ENCODE measurements at places on chromosomes 16 and 17.

GRCh38 chr16:15701975-15702970, 52.2 kb downstream of the NDE1 start:
- no peaks in the 10 kb centered on the region for H3K27me3 ChIP-seq
- no peak for DNase-seq
- peaks cover 38% of the 10 kb centered on the region for H3K36me3 ChIP-seq
- H3K27ac ChIP-seq = no peak overlapping the region
- H3K4me1 ChIP-seq = no peaks in the 10 kb centered on the region

DNA sequence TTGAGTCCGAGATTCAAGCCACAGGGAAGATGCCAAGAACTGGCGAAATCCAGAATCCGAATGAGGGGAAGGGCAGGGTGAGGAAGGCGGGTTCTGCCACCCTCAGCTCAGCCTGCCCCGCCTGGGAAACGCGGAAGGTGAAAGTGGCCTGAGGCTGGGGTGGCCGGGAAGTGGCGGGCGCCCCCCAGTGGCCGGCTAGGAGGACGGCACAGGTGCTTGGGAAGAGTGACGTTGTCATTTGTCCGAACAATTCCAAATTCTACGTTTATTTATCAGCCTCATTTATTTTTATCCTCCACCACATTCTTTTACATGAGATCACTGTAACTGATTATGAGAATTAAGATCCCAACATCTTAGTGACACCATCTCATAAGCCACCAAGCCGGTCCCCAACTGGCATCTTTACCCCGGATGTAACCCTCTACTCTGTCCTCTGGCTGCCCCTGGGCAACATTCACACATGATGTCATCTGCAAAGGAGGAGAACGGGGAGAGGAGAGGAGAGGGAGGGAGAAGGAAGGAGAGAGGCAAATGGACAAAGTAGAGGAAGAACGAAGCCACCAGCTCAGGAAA, 21.3 kb downstream of the SRCIN1 start:
- peak; percentile 73 for DNase-seq
- peaks cover 24% of the 10 kb centered on the region for H3K27me3 ChIP-seq

- H3K27me3 ChIP-seq = no peaks in the 10 kb centered on the region
- no peak overlapping the region for H3K27ac ChIP-seq
- DNase-seq = no peak
- no peak overlapping the region for H3K4me3 ChIP-seq
- no peaks in the 10 kb centered on the region for H3K4me1 ChIP-seq
Measured at GRCh38 chr17:27199948-27200347, 94.0 kb upstream of the WSB1 start.

DNA sequence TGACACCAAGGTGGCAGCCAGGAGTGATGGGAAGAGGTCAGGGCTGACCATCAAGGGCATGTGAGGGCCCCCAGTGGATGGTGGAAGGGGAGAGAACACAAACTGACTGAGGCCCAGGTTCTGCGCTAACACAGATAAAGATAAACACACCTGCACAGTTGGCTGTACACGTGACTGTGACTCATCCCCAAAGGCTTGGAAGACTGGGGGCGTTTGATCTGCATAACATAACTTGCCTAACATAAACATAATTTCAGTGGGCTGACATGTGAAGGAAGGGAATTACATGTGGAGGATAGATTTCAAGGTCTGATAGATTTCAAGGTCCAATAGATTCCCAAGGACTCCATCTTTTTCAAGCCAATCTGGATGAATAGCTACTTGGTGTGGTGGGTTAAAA, 100.9 kb upstream of the TNRC6C start:
- DNase-seq = no peak
- H3K4me3 ChIP-seq = no peak overlapping the region
- H3K27me3 ChIP-seq = no peaks in the 10 kb centered on the region
- H3K4me1 ChIP-seq = no peaks in the 10 kb centered on the region
- H3K27ac ChIP-seq = no peak overlapping the region

GRCh38 chr16:995087-995486, 13.5 kb downstream of the SOX8 start:
- no peaks in the 10 kb centered on the region for H3K36me3 ChIP-seq
- H3K27ac ChIP-seq = no peak overlapping the region
- H3K27me3 ChIP-seq = peaks cover 5% of the 10 kb centered on the region
- no peaks in the 10 kb centered on the region for H3K4me1 ChIP-seq
- H3K4me3 ChIP-seq = no peak overlapping the region

DNA sequence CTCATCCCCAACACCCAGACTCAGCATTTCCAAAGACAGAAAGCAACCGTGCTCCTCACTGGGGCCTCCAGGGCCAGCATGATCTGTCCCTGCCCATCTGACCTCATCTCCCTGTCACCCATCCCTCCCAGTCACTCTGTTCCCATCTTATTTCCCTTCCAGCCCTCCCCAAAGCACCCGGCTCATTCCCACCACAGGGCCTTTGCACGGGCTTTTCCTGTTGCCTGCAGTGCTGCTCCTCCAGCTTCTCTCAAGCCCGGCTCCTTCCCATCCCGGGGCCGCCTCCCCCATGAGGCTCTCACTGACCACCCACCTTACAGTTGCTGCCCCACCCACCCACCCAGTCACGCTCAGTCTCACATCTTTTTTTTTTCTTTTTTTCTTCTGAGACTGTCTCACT, 54.8 kb downstream of the RMI2 start:
- H3K36me3 ChIP-seq = no peaks in the 10 kb centered on the region
- H3K27ac ChIP-seq = no peak overlapping the region
- H3K27me3 ChIP-seq = no peaks in the 10 kb centered on the region

GRCh38 chr17:80935526-80935925, 56.1 kb upstream of the CHMP6 start:
- no peak overlapping the region for H3K27ac ChIP-seq
- H3K4me1 ChIP-seq = no peaks in the 10 kb centered on the region
- no peaks in the 10 kb centered on the region for H3K27me3 ChIP-seq
- H3K36me3 ChIP-seq = no peaks in the 10 kb centered on the region
- no peak for DNase-seq

DNA sequence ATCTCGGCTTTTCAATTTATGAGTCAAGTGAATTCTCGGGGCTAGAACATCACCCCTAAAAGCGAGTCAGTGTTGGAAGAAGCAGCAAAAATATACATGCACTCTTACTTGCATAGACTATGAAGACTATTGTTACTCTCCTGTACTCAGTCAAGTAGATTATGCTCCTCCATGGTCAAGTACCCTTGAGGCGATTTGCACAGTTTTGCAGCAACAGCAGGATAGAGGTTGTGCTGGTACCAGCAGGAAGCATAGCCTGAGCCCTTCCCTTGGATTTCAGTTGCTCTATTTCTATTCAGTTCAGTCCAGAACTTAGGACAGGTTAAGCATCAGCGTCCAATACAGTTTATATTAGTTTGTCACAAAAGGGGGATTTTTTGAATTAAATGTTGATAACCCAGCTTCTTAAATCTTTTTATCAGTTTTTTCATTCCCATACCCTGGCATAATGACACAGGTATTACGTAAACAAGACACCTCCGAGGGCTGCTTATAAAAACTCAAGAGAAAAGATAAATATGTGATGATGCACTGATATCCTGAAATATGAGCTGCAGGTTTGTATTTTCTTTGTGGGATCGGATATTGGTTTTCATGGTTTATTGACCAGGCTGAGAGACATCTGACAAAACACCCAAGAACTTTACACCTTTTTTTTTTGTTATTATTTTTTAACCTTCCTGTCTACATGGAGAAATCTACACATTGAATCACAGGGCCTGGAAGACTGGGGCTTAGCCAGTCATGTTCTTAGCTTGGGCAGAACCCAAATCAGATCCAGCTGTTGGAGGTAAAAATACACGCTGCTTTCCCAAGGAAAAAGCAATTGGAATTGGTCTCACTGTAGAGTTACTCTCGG, 144.1 kb downstream of the PITPNC1 start:
- H3K4me1 ChIP-seq = peaks cover 11% of the 10 kb centered on the region
- DNase-seq = no peak
- no peak overlapping the region for H3K4me3 ChIP-seq
- H3K27ac ChIP-seq = no peak overlapping the region
- no peaks in the 10 kb centered on the region for H3K36me3 ChIP-seq
- no peaks in the 10 kb centered on the region for H3K27me3 ChIP-seq

GRCh38 chr16:24689128-24689527, 40.3 kb upstream of the TNRC6A start:
- H3K27me3 ChIP-seq = no peaks in the 10 kb centered on the region
- no peak for DNase-seq
- no peak overlapping the region for H3K4me3 ChIP-seq
- H3K4me1 ChIP-seq = no peaks in the 10 kb centered on the region

Measured in adrenal gland (tissue), 19 donors.